ENCODE measurements at places on chromosomes 3 and 15.
A peak's percentile ranks its signal among the peaks of the same experiment; 100 is the strongest.

DNA sequence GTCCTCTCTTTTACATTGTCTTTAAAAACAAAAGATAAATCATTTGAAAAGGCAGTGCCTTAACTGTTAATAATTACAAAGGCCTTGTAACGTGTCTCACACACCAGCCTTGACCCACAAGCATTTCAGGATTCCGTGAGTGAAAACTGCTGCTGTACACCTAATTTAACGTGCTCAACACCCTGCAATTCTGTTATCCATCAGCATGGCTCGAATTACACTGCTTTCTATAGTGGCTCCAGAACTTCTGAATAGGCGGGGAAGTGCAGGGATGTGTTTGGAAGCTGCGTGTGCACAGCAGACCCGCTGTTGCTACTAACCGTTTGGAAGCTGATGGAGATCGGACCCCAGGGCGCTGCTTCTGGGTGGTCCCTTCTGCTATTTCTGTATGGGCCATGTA lies 9.9 kb upstream of the ETFA start:
- DNase-seq, result no peak

DNA sequence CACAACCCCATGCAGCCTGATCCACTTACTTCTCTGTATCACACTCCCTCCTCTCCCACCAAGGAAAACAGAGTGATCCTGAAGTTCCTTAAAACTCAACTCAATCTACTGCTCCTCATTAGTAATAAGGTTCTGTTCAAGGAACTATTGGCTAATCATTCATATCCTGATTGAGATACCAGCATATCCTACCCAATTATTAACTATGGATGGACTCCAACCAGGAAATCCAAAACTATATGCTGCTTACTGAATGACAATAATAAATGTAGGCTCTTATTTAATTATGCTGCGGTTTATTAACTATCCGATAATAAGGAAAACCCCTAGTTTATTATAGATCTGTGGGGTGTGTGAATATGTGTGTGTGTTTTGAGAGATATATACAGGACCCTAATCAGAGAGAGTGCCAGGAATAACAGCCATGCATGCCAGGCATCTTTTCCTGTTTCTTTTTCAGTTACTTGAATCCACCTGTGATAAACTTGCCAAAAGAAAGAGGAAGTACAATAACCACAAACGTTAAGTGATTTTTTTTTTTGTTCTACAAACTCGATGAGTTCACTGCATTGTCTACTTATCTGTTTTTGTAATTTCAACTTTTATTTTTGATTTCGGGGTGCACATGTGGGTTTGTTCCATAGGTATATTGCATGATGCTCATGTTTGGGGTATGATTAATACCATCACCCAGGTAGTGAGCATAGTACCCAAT lies 1031.7 kb upstream of the CFAP20DC start:
- DNase-seq, result no peak

DNA sequence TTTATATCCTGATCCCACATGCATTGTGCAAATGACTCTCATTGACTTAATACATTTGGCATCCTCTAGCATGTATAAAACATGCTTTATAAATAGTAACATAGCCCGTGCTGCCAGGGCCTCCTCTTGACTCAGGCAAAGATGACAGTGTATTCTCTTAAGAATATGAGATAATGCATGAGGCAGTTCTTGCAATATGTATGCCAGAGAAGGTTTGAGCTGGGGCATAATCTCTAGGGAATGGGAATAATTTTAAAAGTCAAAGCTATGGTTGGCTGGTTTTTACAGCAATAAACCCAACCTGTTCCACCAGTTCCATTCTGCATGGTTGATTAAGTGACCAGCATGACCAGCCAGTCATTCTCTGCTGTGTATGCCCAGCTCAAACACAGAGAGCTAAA lies 179.0 kb upstream of the PFN2 start:
- DNase-seq, result no peak

- no peak for DNase-seq
These were observed 73.9 kb upstream of the PRICKLE2 start for GRCh38 chr3:64299206-64299605.

- DNase-seq, result no peak
These were observed 478.6 kb downstream of the MAGI1 start for GRCh38 chr3:65560133-65560532.

DNA sequence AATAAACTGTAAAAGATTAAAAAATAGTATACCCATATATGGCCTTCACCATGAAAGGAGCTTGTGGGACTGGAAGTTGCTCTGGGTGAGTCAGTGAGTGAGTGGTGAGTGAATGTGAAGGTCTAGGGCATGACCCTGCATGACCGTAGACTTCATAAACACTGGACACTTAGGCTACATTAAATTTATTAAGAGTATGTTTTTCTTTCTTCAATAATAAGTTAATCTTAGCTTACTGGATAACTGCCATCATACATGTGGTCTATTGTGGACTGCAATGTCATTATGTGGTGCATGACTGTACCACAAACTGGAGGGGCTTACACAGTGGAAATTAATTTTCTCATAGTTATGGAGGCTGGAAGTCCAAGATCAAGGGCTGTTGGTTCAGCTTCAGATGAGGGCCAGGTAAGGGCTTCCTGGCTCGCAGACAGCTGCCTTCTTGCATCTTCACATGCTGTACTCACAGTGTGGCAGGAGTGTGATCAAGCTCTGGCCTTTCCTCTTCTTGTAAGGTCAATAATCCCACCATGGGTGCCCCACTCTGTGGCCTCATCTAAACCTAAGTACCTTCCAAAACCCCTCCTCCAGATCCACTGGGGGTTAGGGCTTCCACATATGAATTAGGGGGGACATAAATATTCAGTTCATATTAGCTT lies 40.8 kb upstream of the PRR23E start:
- no peak for DNase-seq

DNA sequence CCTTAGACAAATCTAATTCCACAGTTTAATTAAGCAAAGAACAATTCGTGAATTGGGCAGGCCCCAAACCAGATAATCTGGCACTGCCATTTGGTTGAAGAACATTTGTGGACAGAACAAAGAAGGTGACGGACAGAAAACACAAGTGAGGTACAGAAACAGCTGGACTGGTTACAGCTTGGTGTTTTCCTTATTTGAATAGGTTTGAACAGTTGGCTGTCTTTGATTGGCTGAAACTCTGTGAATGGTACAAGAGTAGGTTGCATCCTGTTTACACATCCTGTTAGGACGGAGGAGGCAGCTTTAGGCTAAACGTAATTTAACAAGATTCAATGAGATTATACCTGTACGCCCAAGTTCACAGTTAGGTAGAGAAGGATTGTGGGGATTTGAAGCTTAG lies 114.4 kb downstream of the LPP start:
- no peak for DNase-seq

GRCh38 chr3:125643172-125643571 lies 47.9 kb upstream of the OSBPL11 start:
- no peak for DNase-seq

DNA sequence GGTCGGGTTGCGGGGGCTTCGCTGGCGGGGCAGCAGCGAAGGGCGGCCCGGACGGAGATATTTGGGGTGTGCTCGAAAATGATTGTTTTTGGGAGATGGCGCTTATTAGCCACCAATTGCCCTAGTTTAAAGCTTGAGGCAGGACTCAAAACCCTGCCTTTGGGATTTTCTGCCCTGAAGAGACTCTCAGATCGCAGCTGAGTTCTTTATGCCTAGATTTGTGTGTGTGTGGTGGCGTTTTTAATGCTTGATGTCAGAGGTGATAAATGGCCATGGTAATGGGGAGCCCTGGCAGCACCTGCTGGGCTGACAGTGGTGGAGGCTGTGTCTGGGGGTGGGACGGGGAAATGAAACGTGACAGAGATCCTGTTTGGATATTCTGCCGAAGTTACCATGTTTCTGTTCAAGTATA lies 604 bp downstream of the KCTD6 start:
- peak; percentile 43 for DNase-seq

DNA sequence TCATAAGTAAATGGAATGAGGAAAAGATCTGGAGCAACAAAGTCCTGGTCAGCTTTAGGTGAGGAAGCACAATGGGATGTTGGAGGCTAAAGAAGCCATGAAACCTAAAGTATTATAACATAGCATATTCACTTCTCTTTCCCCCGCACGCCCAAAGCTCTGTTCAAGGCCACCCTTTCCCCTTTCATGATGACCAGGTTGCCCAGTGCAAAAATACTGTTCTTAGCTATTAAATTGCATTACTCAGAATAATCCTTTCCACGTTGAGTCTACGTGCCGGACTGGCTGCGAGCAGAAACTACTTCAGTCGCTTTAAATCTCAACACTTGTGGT lies 589 bp upstream of the MAPKBP1 start:
- no peak for DNase-seq

- no peak for DNase-seq
These were observed 909 bp downstream of the FGD5 start for GRCh38 chr3:14819671-14820070.

DNA sequence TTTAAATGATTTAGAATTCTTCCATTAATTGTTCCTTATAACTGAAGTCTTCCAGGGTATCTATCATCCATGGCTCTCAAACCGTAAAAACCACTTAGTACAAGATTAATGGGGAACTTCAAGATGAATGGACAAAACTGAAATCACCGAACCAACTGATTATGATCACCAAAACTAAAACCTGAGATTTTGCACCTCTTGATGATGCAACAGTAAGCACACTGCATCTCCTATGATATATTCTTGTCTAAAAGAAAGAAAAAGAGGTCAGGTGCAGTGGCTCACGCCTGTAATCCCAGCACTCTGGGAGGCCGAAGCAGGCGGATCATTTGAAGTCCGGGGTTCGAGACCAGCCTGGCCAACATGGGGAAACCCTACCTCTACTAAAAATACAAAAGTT lies 3.6 kb upstream of the ISY1 start:
- DNase-seq, result no peak

GRCh38 chr3:24472358-24472757 lies 22.3 kb downstream of the THRB start:
- DNase-seq, result no peak

All from stimulated activated CD4-positive, alpha-beta T cell treated with anti-CD3 and anti-CD28 coated beads, Interleukin-2, amount 100 ng/mL, for 24 hours (primary cell).